ENCODE measurements at places on chromosomes 7 and 10. TPM values are rescaled to one million over a fixed set of nuclear protein-coding genes. Genes with fewer than 3 reads are reported as not detected.

- DNase-seq: no peak
- peaks cover 32% of the 10 kb centered on the region for H3K36me3 ChIP-seq
- no peaks in the 10 kb centered on the region for H3K4me1 ChIP-seq
- no peaks in the 10 kb centered on the region for H3K27me3 ChIP-seq
Observed at GRCh38 chr7:105010504-105011130, 3.4 kb upstream of the KMT2E start.

DNA sequence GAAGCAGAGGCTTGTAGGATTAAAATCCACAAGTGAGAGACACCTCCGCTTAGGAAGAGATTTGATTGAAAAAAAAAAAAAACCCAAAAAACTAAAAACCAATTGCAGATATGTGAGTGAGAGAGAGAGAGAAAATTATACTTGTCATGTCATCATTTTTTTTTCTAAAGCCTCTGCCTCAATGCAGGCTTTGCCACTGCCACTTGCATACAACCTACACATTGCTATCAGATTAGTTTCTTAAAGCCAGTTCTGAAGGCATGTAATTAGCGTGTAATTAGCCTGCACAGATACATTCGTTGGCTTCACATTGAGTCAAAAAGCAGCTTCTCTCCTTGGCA lies 86.1 kb upstream of the MTPN start:
- no peaks in the 10 kb centered on the region for H3K4me1 ChIP-seq
- no peak for DNase-seq

GRCh38 chr7:113366122-113366521 lies 247.8 kb upstream of the SMIM30 start:
- H3K36me3 ChIP-seq: no peaks in the 10 kb centered on the region
- no peak for DNase-seq
- H3K4me1 ChIP-seq: no peaks in the 10 kb centered on the region
- H3K4me3 ChIP-seq: no peak overlapping the region

DNA sequence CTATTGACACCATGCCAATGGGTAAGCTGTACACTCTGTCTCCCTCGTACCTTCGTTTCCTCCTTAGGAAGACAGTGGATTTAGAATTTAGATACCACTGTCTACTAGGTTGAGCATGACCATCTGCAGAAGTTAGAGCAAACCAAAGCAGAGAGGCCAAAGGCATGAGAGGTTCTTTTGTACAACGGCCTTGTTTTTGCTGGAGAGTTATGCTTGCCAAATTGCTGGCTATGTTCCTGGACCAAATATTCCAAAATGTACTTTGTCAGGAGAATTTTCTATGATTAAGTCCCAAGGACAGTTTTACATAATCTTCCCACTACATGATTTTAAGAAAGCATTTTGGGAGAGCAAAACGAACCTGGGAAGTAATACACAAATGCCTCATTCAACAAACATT lies 47.9 kb upstream of the PLCE1 start:
- H3K27ac ChIP-seq: no peak overlapping the region
- no peak overlapping the region for H3K4me3 ChIP-seq
- H3K36me3 ChIP-seq: no peaks in the 10 kb centered on the region
- no peaks in the 10 kb centered on the region for H3K4me1 ChIP-seq

DNA sequence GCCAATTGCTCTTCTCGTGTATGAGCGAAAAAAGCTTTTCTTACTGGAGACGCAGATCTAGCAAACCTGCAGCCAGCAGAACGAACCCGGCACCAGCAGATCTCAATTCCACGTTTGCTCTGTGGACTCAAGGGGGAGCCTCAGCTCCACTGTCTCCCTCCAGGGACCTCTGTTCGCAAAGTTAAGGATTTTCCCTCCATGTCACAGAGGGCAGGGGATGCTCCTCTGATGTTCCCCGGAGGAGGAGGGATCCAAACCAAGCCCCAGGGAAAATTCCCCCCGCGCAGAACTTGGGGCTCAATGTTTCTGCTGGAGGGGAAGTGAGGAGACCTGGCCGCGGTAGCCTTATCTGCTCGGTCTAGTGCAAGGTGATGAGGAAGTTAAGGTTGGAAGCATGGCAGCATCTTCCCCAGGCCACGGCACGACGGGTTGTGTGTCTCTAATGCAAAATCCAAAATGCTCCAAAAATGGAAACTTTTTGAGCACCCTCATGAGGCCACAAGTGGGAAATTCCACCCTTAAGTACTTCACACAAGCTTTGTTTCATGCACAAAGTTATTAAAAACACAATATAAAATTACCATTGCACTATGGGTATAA lies 9.0 kb downstream of the IQCE start:
- peaks cover 11% of the 10 kb centered on the region for H3K36me3 ChIP-seq
- peak overlapping the region; percentile 50 for H3K27ac ChIP-seq
- H3K27me3 ChIP-seq: no peaks in the 10 kb centered on the region
- peak; percentile 85 for DNase-seq
- H3K4me1 ChIP-seq: peaks cover 26% of the 10 kb centered on the region

DNA sequence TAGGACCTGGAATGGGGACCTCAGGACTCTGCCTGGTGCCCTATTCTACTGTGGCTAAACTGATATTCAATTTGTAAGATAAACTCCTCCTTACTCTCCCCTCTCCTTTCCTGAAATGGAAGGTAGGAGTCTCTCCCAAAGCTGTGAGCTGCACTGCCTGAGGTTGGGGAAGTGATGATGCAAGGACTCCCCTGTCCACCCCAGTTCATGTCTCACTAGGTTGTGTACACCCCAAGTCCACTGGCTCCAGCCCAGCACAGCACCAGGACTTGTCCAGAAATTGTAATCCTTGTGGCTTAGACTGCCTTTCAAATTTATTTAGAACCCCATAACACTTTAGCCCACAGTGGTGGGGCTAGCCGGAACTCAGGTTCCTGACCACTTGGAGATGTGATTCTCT lies 247.2 kb upstream of the CTBP2 start:
- no peaks in the 10 kb centered on the region for H3K36me3 ChIP-seq
- H3K27me3 ChIP-seq: no peaks in the 10 kb centered on the region
- H3K4me3 ChIP-seq: no peak overlapping the region

The HYAL4 gene
- 1.2 TPM for total RNA-seq

GRCh38 chr10:121369616-121370015 lies 228.6 kb downstream of the FGFR2 start:
- DNase-seq: no peak
- H3K27ac ChIP-seq: no peak overlapping the region
- no peak overlapping the region for H3K4me3 ChIP-seq
- H3K36me3 ChIP-seq: no peaks in the 10 kb centered on the region
- no peaks in the 10 kb centered on the region for H3K4me1 ChIP-seq

DNA sequence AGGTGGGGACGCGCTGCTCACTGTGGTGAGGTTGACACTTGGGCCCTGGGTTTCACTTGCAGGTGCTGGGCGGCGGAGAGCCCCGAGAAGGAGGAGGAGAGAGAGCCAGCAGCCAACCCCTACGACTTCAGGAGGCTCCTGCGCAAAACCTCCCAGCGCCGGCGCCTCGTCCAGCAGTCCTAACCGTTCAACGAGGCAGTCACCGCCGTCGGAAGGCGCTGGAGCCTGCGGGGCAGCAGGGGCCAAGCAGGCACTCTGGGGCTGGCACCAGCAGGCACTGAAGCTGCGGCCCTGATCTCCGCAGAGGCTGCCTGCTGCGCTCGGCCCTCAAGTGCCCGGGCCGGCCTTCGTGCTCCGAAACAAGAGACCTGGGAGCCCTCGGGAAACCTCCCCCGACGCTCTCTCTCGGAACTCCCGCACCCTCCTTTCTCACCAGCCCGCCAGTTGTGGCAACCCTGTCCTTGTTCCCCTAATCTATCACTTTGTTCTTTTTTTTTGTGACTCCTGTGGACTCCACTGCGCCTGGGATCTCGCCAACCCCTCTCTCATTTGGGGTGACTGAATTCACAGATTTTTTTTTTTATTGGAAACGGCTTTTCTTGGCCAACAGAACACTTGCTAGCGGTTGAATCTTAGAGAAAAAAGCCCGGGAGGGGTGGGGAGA lies 4.7 kb upstream of the GAD2 start:
- H3K4me3 ChIP-seq: no peak overlapping the region
- peaks cover 65% of the 10 kb centered on the region for H3K27me3 ChIP-seq
- H3K4me1 ChIP-seq: peaks cover 13% of the 10 kb centered on the region
- DNase-seq: peak; percentile 80
- no peaks in the 10 kb centered on the region for H3K36me3 ChIP-seq
- H3K27ac ChIP-seq: no peak overlapping the region

- H3K27ac ChIP-seq: no peak overlapping the region
- peaks cover 8% of the 10 kb centered on the region for H3K36me3 ChIP-seq
- no peaks in the 10 kb centered on the region for H3K27me3 ChIP-seq
Observed at GRCh38 chr10:63142136-63142535, 9.0 kb downstream of the NRBF2 start.

DNA sequence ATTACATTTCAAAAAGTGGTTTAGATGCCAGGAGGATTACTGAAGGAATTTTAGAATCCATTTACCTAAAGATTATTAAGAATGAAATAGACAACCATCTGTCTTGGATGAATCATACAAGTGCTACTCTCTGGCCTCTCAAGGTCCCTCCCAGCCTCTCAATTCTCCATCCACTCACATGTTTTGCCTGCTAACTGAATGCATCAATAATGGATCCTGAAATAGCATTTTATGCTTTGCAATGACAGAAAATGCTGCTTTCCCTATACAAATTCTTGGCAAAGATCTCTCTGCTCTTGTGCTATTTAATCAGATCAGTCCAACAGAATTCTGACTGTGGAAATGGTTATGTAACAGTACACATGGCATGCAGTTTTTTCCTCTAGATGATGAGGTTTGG lies 68.1 kb downstream of the HBP1 start:
- no peaks in the 10 kb centered on the region for H3K36me3 ChIP-seq
- no peak overlapping the region for H3K27ac ChIP-seq
- no peak for DNase-seq
- H3K4me3 ChIP-seq: no peak overlapping the region
- no peaks in the 10 kb centered on the region for H3K27me3 ChIP-seq

The CCL24 gene
- not detected for total RNA-seq

The FBXL13 gene
- 2.1 TPM for total RNA-seq

GRCh38 chr7:112063974-112064373 lies 142.2 kb downstream of the DOCK4 start:
- DNase-seq: no peak
- H3K4me1 ChIP-seq: no peaks in the 10 kb centered on the region
- no peak overlapping the region for H3K4me3 ChIP-seq
- no peaks in the 10 kb centered on the region for H3K27me3 ChIP-seq
- H3K27ac ChIP-seq: no peak overlapping the region
- no peaks in the 10 kb centered on the region for H3K36me3 ChIP-seq

The ARL3 gene
- 20.3 TPM for total RNA-seq

DNA sequence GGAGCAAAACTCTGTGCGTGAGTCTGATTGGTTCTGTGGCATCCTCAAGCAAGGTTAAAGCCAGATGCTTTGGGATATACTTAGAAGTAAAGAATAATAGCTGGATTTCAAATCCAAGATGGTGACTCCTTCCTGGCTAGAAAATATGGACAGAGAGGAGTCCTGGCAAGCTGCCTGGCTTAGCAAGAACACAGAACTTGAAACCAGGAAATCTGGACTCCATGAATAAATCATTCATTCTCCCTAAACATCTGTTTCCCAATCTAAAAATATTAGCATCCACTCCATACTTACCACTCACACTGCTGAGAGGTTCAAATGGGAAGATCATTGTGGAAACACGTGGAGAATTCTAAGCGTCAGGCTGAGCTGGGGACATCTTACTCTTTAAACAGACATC lies 1074.1 kb upstream of the AUTS2 start:
- H3K4me3 ChIP-seq: no peak overlapping the region
- no peaks in the 10 kb centered on the region for H3K27me3 ChIP-seq
- no peak overlapping the region for H3K27ac ChIP-seq
- no peaks in the 10 kb centered on the region for H3K36me3 ChIP-seq
- no peak for DNase-seq
- H3K4me1 ChIP-seq: no peaks in the 10 kb centered on the region

DNA sequence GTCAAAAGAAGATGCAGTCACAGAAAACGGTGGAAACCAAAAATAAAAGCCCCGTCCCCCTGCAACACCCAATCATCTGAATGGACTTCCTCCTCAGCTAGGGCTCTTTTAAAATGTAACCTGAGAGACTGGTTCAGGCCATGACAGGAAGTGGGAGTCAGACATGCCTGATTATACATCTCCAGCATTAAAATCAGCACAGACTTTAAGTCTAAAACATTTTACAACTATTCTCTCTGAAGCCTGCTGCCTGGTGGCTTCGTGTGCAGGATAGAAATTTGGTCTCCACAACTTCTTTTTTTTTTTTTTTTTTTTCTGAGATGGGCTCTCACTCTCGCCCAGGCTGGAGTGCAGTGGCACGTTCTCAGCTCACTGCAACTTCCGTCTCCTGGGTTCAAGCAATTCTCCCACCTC lies 30.3 kb downstream of the HACD1 start:
- H3K4me1 ChIP-seq: no peaks in the 10 kb centered on the region
- DNase-seq: no peak
- H3K36me3 ChIP-seq: peaks cover 26% of the 10 kb centered on the region
- H3K4me3 ChIP-seq: no peak overlapping the region
- H3K27me3 ChIP-seq: no peaks in the 10 kb centered on the region

DNA sequence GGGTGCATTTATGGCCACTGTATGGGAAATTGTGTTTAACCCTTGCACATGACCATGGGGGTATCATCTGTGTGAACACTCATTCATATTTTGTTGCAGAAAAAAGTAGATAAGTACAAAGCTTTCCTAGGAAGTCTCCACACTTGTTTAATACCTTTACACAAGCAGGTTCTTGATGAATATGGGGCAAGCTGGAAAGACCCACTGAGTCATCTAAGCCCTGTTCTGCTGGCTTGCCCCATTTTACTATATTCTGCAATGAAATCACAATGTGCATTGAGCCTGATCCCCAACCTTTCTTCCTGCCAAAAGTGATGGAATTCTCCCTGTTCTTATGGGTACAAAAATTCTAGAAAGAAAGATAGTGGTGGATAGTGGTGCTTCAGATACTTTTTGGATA lies 99.8 kb downstream of the CCDC71L start:
- no peaks in the 10 kb centered on the region for H3K27me3 ChIP-seq
- no peaks in the 10 kb centered on the region for H3K36me3 ChIP-seq
- H3K4me3 ChIP-seq: no peak overlapping the region
- H3K27ac ChIP-seq: no peak overlapping the region

The SAP25 gene
- total RNA-seq: 5.3 TPM

DNA sequence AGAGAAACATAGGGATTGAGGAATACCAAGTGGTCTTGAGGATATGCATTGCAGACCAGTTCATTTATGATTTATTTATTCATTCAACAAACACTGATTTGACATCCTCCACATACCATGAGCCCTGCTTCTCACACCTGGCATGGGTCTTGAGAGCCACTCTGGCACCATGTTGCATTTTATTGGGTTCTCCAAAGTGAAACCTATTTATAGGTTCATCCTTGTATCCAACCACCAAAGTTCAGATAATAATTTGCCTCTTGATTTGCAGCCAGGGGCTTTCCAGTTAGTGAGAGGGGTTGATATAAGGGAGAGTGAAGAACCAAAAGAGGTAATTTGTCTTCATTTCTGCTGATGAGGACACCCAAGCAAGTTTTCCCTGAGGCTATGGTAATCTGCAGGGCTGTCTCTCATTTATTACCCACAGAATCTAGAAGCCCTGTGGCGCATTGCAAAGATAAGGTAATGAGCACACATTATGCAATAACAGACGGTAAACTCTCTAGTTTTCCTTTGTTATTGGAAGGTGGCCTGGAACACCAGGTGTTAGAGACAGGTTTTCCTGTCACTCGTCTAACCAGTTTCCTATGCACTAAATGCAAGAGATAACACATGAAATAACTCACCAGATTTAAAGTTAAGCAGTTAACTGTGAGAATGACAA lies 28.8 kb upstream of the ICA1 start:
- H3K27me3 ChIP-seq: no peaks in the 10 kb centered on the region
- H3K4me1 ChIP-seq: no peaks in the 10 kb centered on the region
- H3K27ac ChIP-seq: no peak overlapping the region
- H3K36me3 ChIP-seq: no peaks in the 10 kb centered on the region
- H3K4me3 ChIP-seq: no peak overlapping the region

GRCh38 chr10:61330669-61331068 lies 122.5 kb downstream of the TMEM26 start:
- no peak for DNase-seq
- H3K4me3 ChIP-seq: no peak overlapping the region
- no peaks in the 10 kb centered on the region for H3K27me3 ChIP-seq
- H3K4me1 ChIP-seq: no peaks in the 10 kb centered on the region

The ADAMTS14 gene
- total RNA-seq: 0.50 TPM

The MNX1 gene
- 14.1 TPM for total RNA-seq
